Cortex of kidney (tissue), 1 donor: ENCODE measurements at places on chromosomes 7 and 10.

DNA sequence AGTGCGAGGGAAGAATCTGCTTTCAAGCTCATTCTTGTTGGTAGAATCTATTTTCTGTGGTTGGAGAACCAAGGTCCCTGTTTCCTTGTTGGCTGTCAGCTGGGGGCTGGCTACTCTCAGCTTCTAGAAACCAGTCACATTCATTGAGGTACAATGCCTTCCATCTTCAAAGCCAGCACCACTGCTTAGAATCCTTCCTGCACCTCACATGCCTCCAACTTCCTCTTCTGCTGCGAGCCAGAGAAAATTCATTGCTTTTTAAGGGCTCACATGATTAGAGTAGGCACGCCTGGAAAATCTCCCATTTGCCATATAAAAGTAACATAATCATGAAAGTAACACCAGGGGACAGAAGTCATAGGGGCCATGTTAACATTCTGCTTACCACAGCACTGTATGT, 28.7 kb downstream of the TES start:
- DNase-seq = no peak

- no peak for DNase-seq
These were observed 94.1 kb downstream of the TCF7L2 start for GRCh38 chr10:113044016-113044755.

DNA sequence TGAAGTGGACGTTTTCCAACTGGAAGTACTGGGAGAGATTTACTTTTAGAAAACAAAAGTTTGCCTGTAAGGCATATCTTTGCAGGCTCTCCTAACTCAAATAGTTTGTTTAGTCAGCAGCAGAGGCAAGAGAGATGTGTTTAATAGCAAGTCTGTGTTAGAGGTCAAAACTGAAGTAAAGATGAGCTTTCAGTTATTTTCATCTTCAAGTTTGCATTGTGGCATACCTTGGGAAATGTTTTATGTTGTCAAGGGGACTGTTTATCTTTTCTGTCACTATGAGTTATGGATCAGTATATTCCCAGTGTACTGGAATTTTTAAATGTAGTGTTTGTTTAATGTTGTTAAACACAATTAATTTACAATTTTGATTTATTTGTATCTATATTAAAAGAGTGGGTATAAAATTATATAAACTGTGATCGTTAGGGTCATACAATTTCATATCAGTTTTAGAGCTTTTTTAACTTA, 169.7 kb upstream of the PPP1R3A start:
- no peak for DNase-seq

GRCh38 chr10:133388973-133389818, 4.8 kb upstream of the MTG1 start:
- DNase-seq = no peak

DNA sequence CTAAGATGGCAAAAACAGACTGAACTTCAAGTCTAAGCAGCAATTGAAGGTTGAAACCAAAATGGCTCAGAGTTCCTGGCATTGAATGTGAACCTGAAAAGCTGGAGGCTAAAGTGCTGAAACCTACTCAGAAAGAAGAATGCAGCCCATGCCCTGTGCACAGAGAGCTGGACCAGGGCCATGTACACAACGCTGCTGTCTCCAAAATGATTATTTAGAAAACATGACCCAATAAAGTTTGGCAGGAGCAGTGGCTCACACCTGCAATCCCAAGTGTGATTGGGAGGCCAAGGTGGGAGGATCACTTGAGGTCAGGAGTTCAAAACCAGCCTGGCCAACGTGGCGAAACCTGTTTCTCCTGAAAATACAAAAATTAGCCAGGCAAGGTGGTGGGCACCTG, 158.9 kb downstream of the AKR1D1 start:
- DNase-seq = no peak

DNA sequence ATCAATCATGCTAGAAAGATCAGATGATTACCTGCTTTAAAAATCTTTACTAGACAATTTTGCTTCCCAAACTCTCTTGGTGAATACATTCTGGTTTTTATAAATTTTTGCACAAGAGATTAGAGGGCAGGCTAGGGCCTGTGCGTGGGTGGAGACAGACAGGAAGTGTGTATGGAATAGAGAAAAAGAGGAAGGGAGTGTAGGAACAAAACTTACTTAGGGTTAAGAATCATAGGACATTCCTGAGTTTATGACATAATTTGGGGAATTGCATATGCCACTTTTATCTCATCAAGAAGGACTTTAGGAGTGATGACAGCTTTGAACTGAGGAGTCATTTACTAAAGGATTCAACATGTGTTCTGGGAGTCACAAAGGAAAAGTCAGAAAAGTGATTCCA, 31.3 kb downstream of the LAMB1 start:
- DNase-seq = no peak

DNA sequence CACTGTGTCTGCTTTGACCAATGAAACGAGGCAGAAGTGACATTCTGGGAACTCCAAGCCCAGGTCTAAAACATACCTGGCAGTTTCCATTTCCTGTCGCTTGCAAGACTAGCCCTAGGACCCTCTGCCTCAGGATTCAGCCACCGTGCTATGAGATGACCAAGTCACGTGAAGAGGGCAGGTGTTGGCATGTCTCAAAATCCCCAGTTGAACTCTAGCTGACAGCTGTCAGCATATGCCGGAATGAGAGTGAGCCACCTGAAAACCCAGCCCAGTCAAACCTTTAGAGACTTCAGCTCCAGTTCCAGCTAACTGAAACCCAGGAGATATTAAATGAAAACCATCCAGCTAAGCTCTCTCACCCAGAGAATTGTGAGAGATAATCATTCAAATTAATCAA, 89.9 kb upstream of the PPP1R3A start:
- DNase-seq = no peak

- DNase-seq = no peak
These were observed 12.0 kb downstream of the GIMAP8 start for GRCh38 chr7:150462413-150462812.

DNA sequence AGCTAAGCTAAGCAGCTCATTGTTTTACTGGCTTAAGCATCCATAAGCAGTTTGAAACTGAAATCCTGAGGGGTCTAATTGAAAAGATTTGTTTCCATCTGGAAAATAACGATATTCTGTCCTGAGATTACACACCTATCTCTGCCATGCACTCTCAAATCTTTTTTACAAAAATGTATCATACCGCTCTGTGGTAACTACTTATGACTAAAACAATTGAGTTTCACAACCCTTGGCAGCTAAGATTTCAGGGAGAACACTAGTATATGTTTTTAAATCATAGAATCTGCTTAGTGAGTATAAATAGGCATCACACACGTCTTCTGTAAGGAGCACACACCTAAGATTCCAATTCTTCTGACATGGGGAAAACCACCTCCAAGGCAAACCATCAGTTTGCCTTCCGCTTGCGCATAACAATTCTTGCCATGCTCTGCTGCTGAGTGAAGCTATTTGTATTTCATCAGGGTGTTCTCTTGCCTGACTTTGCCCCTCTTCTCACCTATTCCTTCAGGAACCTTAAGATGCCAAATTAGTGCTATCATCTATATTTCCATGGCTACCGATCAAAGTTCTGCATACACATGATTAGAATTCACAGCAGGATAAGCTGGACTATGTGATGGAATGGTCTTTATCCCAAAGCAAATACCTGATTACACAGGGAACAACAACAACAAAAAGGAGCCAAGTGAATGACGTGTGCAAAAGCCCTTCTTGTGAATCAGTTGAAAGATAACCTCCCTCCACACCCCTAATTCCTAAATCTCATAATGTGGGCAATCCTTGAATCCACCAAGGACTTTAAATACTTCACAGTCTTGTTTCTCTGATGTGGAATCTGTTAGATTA, 40.9 kb downstream of the PRPF18 start:
- DNase-seq = no peak

GRCh38 chr10:70845816-70846215, 30.1 kb downstream of the SGPL1 start:
- no peak for DNase-seq

- no peak for DNase-seq
These were observed 34.0 kb upstream of the PDGFA start for GRCh38 chr7:553636-554111.

DNA sequence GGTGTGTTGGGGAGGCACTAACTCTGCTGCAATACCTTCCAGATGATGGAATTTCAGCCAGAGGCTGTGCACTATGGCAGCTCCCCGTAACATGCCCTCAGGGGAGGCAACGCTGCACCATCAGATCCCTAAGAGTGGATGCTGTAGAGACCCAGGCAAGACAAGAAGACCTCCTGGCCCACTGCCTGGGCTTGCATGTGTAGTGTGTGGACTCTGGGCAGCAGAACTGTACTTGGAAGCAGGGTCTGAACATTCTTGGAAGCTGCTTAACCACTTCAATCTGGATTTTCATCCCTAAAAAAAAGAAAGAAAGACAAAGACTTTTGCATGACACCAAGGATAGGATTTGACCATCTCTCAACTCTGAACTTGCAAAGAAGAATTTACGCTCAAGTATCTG, 297.5 kb upstream of the NRP1 start:
- DNase-seq = no peak

- DNase-seq = no peak
These were observed 78.6 kb upstream of the GLCCI1 start for GRCh38 chr7:7889791-7890568.
